T-helper 17 cell (primary cell): ENCODE measurements at places on chromosomes 6 and 20.
A peak's percentile ranks its signal among the peaks of the same experiment; 100 is the strongest.

DNA sequence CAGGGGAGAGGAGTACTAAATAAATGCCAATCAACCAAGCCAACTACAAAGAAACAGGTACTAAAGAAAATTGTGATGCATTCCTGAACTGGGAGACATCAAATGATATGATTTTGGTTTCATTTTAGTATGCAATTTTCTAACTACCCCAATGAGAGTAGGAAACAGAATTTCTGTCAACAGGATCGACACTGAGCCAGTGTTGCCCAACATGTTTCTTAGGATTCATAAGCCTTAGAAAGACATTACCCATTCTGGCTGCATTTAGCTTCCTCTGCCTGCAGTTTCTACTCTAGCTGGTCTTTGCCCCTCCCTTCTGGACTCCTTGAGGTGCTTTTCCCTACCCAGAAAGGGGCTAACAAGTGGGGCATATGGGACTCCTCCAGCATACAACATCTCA lies 49.8 kb downstream of the KCTD20 start:
- peak overlapping the region; percentile 11 for H3K27ac ChIP-seq
- H3K4me1 ChIP-seq = peaks cover 15% of the 10 kb centered on the region
- no peak for DNase-seq
- no peaks in the 10 kb centered on the region for H3K36me3 ChIP-seq
- H3K4me3 ChIP-seq = no peak overlapping the region

DNA sequence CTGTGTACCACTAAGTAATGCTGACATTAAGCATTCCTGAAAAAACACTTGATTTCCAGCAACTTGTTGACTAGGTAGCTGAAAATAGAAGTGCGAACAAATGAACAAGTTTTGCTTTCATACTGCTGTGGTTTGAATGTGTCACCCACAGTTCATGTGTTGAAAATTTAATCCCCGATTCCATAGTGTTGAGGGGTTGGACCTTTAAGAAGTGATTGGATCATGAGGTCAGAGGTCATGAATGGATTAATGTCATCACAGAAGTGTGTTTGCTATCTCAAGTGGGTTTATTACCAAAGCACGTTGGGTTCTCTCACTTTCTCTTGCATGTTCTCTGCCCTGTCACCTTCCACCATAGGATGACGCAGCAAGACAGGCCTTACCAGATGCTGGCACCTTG lies 568.5 kb downstream of the UTRN start:
- DNase-seq = no peak
- no peaks in the 10 kb centered on the region for H3K27me3 ChIP-seq
- H3K36me3 ChIP-seq = peaks cover 4% of the 10 kb centered on the region
- no peak overlapping the region for H3K4me3 ChIP-seq
- peaks cover 13% of the 10 kb centered on the region for H3K4me1 ChIP-seq

- peaks cover 5% of the 10 kb centered on the region for H3K36me3 ChIP-seq
- H3K4me3 ChIP-seq = no peak overlapping the region
- no peak for DNase-seq
- peaks cover 7% of the 10 kb centered on the region for H3K4me1 ChIP-seq
- peaks cover 5% of the 10 kb centered on the region for H3K27me3 ChIP-seq
- H3K27ac ChIP-seq = no peak overlapping the region
Measured at GRCh38 chr20:62749851-62750445, 41.3 kb downstream of the NTSR1 start.

- H3K27me3 ChIP-seq = no peaks in the 10 kb centered on the region
- H3K36me3 ChIP-seq = no peaks in the 10 kb centered on the region
- no peak overlapping the region for H3K27ac ChIP-seq
- no peak for DNase-seq
- no peaks in the 10 kb centered on the region for H3K4me1 ChIP-seq
- no peak overlapping the region for H3K4me3 ChIP-seq
Measured at GRCh38 chr6:135939208-135939591, 87.7 kb downstream of the PDE7B start.

DNA sequence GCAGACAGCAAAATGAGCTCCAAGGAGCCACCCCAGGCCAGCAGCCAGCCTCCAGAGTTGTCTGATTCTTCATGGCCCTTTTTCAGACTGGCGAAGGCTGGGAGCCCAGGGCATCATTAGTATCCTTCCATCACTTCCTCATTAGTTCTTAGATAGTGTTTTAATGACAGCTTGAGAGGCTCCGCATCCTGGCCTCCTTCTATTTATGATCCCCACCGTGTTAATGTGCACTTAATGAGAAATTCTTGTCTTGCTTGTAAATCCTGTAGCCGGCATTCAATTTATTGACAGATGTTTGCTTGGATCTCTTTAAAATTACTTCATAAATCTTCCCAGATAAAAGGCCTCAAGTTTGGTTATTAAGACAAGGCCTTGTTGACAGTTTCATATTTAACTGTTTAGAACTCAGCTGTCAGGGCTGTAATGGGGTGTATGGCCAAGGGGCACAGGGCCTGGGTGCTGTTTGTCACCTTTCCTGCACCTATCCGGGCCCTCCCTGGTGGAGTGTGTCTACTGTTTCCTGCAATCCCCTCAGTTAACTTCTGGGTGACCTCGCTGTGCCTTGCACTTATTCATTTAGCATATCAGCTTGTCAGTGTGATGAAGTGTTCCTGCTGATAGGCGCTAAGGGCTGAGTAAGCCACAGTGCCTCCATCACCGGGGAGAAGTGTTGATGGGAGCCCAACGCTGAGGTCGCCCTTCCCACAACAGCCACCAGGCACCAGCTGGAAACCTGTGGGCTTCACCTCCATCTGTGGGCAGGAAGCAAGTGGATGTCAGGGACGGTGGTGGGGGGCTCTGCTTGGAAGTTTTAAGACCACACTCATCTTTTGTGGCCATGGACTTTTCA lies 169.3 kb downstream of the TSHZ2 start:
- peaks cover 7% of the 10 kb centered on the region for H3K27me3 ChIP-seq
- H3K4me3 ChIP-seq = no peak overlapping the region
- no peak for DNase-seq
- peak overlapping the region; percentile 45 for H3K27ac ChIP-seq

DNA sequence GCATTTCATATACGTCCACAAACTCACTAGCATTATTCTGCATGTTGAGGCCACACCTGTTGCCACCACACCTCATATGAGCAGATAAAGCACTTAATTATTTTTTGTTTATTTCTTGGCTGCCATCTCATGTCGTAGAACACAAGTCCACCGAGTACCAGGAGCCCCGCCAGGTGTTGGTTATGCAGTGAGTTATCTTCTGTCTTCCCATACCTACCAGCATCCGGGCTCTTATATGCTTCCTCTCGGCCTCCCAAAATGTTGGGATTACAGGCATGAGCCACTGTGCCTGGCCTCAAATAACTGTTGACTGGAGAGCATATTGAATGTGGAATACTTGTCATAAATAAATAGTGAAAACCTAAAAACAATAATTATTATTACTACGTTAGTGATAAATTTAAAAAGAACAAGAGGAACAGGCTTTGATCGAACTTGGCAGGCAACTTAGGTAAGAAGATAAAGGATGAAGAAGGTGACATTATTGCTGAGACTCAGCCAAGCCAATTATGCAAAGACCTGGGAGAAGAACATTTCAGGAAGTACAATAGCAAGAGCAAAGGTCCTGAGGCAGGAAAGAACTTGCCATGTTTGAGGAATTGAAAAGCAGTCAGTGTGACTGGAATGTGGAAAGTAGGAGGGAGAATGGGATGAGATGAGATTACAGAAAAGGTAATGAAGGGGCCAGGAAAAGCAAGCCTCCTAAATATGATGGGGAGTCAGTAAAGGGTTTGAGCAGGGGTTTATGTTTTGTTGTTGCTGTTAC lies 12.6 kb upstream of the SLC23A2 start:
- H3K27me3 ChIP-seq = no peaks in the 10 kb centered on the region
- H3K27ac ChIP-seq = no peak overlapping the region
- H3K4me1 ChIP-seq = peaks cover 9% of the 10 kb centered on the region
- DNase-seq = no peak
- no peak overlapping the region for H3K4me3 ChIP-seq
- H3K36me3 ChIP-seq = no peaks in the 10 kb centered on the region

DNA sequence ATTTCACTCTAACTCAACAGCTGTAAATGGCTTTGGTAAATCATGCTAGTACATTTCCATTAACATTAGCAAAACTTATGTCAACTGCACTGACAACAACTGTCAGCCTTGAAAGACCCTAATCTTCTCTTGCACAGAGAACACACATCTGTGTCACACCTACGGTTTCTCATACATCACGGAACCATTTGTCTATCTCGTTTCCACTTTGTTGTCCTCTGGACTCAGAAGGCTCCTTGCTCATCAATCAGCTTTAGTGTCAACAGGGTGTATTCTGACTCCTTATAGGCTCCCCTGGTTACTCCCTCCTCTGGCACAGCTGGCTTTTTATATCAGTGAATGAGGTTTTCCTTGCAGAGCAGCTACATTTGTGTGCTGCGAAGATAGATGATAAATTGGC lies 49.3 kb downstream of the CD83 start:
- no peaks in the 10 kb centered on the region for H3K36me3 ChIP-seq
- no peak overlapping the region for H3K4me3 ChIP-seq
- no peak for DNase-seq
- H3K27me3 ChIP-seq = peaks cover 5% of the 10 kb centered on the region

- H3K4me1 ChIP-seq = no peaks in the 10 kb centered on the region
- no peak for DNase-seq
- no peak overlapping the region for H3K4me3 ChIP-seq
- H3K36me3 ChIP-seq = no peaks in the 10 kb centered on the region
Measured at GRCh38 chr6:53754330-53754729, 40.5 kb upstream of the LRRC1 start.

GRCh38 chr20:50852085-50852484 lies 57.2 kb downstream of the BCAS4 start:
- no peak overlapping the region for H3K4me3 ChIP-seq
- peaks cover 2% of the 10 kb centered on the region for H3K4me1 ChIP-seq
- DNase-seq = no peak
- H3K36me3 ChIP-seq = peaks cover 3% of the 10 kb centered on the region
- peak overlapping the region; percentile 47 for H3K27ac ChIP-seq

DNA sequence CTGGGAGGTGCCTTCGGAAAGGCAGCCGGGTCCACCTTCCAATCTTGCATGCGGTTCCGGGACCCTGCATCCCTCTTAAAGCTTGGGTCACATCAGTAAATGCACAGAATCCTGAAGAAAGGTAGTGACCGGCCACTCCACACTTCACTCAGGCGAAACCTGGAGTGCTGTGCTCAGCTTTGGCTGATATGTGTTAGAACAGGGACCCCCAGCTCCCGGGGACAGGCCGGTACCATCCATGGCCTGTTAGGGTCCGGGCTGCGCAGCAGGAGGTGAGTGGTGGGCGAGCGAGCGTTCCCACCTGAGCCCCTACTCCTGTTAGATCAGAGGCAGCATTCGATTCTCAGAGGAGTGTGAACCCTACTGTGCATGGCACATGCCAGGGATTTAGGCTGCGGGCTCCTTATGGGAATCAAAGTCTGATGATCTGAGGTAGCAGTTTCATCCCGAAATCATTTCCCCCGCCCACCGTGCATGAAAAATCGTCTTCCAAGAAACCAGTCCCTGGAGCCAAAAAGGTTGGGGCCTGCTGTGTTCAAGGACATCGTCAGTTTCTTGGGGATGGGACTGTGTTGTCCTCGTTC lies 143.0 kb downstream of the ERMARD start:
- no peak overlapping the region for H3K4me3 ChIP-seq
- no peaks in the 10 kb centered on the region for H3K36me3 ChIP-seq
- peaks cover under 1% of the 10 kb centered on the region for H3K27me3 ChIP-seq

GRCh38 chr20:45097485-45098102 lies 3.3 kb downstream of the KCNS1 start:
- peaks cover 14% of the 10 kb centered on the region for H3K4me1 ChIP-seq
- H3K27ac ChIP-seq = no peak overlapping the region

GRCh38 chr6:106216527-106216926 lies 109.0 kb downstream of the ATG5 start:
- H3K27me3 ChIP-seq = no peaks in the 10 kb centered on the region
- H3K4me3 ChIP-seq = no peak overlapping the region
- H3K36me3 ChIP-seq = peaks cover 3% of the 10 kb centered on the region
- peaks cover 7% of the 10 kb centered on the region for H3K4me1 ChIP-seq
- no peak for DNase-seq

GRCh38 chr20:13017235-13017634 lies 8.5 kb downstream of the SPTLC3 start:
- H3K27me3 ChIP-seq = no peaks in the 10 kb centered on the region
- no peaks in the 10 kb centered on the region for H3K36me3 ChIP-seq
- DNase-seq = no peak
- no peak overlapping the region for H3K4me3 ChIP-seq
- H3K27ac ChIP-seq = no peak overlapping the region
- H3K4me1 ChIP-seq = no peaks in the 10 kb centered on the region

DNA sequence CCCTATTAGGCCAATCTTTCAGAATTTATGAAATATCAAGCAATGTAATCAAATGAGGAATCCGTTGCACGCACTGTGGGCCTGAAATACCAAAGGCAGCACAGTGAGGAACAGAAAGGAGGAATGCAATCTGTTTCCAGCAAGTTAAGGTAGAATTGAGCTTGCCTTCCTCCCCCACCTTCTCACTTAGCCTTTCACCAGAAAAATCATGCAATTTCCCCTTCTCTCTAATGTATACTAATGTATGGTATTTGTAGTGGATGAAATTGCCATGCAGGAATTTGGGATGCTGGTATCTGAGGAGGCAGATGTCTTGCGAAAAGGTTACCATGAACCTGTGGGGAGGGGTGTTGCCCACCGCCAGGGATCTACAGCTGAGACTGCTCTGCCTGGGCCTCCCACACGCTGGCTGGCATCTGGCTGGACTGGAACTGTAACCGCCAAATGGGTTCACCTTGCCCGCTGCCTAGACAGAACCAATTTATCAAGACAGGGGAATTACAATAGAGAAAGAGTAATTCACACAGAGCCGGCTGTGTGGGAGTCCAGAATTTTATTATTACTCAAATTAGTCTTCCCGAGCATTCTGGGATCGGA lies 222.4 kb upstream of the MYLIP start:
- H3K27ac ChIP-seq = no peak overlapping the region
- peaks cover 19% of the 10 kb centered on the region for H3K27me3 ChIP-seq
- no peaks in the 10 kb centered on the region for H3K4me1 ChIP-seq
- DNase-seq = no peak

GRCh38 chr6:156427345-156427744 lies 349.8 kb upstream of the ARID1B start:
- no peak for DNase-seq
- no peaks in the 10 kb centered on the region for H3K27me3 ChIP-seq
- no peaks in the 10 kb centered on the region for H3K36me3 ChIP-seq
- no peak overlapping the region for H3K4me3 ChIP-seq
- H3K4me1 ChIP-seq = peaks cover 32% of the 10 kb centered on the region

DNA sequence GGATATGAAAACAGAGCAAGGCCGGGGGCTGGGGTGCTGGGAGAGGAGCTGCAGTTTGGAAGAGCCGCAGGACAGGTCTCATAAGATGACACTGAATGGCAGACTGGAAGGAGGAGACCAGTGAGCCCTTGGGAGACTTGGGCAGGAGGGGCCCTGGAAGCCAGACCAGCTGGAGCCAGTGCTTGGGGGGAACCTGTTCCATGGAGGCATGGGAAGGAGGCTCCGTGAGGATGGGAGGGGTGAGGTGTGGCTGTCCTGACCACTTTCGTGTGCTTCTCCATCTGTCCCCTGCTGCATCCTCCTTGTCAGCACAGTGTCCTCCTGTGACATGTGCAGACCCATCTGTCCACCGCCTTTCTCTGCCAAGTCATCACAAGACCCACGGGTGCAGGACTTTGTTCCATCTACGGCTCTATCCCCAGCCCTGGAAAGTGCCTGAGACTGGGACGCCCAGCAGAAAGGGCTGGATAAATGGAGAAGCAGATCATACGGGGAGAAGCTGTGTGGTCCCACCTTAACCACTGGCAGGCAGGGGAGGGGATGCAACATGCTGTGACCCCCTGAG lies 84.8 kb upstream of the MPC1 start:
- no peak overlapping the region for H3K4me3 ChIP-seq
- H3K27ac ChIP-seq = peak overlapping the region; percentile 4
- DNase-seq = no peak
- no peaks in the 10 kb centered on the region for H3K27me3 ChIP-seq
- peaks cover 5% of the 10 kb centered on the region for H3K4me1 ChIP-seq
